ENCODE measurements at places on chromosomes 5 and 9.

DNA sequence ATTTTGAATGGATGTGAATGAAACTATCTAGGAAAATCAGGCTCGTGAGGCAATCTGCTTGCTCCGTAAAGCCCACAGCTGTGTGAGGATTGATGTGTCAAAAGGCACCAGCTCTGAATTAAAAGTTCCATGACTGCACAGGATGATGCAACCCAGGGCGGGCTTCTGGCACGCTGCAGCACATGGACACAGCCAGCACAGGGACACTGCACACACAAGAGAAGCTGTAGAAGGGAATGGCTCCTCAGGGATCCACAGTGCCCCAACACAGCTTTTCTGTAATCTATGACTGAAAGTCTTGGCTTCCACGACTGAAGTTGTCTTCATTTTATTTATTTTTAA, 151.0 kb downstream of the GCNT1 start:
- DNase-seq, result no peak

DNA sequence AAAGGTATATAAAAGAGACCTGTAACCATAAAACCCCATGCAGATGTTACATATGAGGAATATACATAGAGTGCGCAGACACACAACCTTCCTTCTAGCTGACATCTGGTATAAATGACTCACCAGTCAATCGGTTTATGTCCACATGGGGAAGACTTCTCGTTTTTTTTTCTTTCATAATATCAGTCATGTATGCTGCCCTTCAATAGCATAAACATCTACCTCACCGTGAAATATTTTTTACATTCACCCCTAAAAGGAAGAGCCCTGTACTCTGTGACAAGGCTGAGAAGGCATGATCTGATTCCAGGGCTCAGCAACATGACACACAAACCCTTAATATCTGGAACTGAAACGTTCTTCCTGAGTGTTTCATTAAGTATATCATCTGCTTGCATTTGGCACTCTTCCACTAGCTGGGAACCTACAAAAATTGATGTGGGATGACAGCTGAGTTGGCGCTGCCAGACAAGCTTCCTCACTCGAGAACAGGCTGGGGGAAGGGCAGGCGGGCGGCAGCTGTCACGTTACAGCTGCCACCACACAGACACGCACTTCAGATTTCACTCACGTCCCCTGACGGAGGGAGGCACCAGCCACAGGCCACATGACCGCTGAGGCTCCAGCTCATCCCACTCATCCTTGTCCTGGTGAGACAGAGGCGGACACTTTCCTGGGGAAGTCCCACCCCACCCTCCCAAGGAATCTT, 74.2 kb downstream of the SHB start:
- peak; percentile 73 for DNase-seq

- DNase-seq, result no peak
Measured at GRCh38 chr5:38039826-38040225, 200.0 kb upstream of the GDNF start.

- DNase-seq, result no peak
Measured at GRCh38 chr5:875931-876330, 16.7 kb downstream of the BRD9 start.

DNA sequence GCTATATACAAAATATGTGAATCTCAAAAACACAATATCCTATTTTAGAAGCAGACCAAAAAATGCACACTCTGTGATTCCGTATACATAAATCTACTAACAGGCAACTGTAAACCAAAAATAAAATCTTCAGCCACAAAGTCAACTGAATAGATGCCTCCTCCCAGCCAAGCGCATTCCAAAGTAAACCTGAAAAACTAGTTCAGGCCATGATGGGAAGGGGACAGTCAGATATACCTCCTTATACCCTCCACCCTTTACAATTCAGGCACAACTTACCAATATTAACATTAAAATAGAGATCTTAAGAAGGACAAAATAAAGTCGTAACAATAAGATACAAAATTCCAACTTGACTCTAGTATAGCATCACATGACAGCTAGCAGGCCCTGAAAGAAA, 1604.5 kb upstream of the NUDT12 start:
- DNase-seq, result no peak

DNA sequence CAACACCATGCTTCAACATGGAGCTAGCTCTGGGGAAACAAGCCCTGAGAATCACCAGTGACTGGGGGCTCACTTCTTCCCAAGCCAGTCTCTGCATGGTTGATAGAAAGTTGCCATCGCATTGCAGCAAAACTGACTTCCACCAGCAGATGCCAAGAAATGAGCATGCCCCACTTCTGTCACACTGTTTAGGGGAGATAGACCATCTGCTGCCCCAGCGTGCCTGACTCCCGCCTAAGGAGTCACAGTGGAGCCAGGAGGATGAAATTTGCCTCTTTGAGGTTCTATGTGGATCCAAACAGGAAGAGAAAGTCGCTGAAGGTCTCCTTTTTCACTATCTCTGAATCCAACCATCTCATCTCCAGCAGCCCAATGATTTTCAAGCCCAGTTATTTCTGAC, 116.7 kb upstream of the SLIT3 start:
- DNase-seq, result no peak
